ENCODE measurements at places on chromosomes 5 and 9.

GRCh38 chr5:132526974-132527564 is 16.3 kb downstream of the IL5 start:
- no peak for DNase-seq

DNA sequence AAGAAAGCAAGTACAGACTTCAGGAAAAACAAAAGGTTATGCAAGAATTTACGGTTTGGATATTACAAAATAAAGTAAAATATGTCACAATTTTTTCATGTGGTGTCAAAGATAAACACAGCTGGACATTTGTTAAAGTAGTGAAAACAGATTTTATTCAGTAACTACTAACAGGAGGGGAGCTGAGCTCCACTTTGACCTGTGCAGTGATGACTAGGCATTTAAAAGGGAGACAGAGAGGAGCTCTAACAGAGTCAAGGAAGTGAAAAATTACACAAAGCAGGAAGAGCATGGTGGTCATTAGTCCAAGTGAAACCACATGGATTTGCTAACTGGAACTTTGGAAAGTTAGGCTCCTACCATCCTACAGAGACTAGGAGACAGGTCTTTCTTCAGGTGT is 263.6 kb upstream of the PCSK5 start:
- no peak for DNase-seq

GRCh38 chr5:34562791-34563190 is 93.3 kb upstream of the RAI14 start:
- DNase-seq: no peak

- no peak for DNase-seq
Observed at GRCh38 chr9:14348373-14349145, 34.6 kb upstream of the NFIB start.

GRCh38 chr5:19855931-19856330 is 132.1 kb downstream of the CDH18 start:
- DNase-seq: no peak

- DNase-seq: no peak
Observed at GRCh38 chr5:78129597-78129996, 164.9 kb downstream of the AP3B1 start.

DNA sequence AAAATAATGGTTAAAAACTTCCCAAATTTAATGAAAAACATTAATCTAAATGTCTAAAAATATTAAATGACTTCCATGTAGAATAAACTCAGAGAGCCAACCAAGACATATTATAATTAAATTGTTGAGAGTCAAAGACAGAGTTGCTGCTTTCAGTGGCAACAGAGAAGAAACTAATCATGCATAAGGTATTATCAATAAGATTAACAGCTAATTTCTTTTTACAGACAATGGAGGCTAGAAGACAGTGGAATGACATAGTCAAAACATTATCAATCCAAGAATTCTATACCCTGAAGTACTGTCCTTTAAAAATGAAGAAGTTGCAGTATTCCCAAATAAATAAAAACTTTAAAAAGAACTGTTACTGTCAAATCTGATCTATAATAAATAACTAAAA is 268.7 kb downstream of the IRX2 start:
- DNase-seq: no peak

GRCh38 chr5:148820461-148821395 is 5.7 kb upstream of the ADRB2 start:
- DNase-seq: peak; percentile 48

DNA sequence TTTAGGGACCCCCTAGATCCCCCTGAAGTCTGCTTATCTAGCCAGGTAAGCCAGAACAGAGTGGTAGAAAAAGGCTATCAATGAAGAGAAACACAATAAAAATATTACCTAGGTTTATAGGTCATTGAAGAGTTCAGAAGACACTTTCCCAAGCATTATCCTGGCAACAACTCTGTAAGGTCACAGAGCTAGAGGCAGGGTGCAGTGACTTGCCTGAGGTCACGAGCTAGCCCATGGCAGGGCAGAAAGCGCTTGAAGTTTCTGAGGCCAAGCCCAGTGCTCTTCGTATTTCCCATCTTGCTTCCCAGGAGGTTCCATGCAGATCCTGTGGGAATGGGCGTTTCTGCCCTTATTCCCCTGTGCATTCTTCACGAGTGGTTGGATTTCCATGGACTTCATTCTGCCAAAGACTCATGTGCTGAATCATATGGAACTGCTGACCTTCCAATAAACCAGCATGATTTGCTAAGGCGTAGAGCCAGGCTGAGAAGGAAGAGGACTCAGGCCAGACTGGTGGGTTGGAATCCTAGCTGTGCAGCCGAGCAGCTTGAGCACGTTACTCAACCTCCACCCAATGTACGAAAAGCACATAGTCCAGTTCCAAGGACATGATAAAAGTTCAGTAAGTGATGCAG is 22.1 kb downstream of the TRMO start:
- no peak for DNase-seq

GRCh38 chr5:62488531-62488930 is 76.0 kb downstream of the IPO11 start:
- no peak for DNase-seq

DNA sequence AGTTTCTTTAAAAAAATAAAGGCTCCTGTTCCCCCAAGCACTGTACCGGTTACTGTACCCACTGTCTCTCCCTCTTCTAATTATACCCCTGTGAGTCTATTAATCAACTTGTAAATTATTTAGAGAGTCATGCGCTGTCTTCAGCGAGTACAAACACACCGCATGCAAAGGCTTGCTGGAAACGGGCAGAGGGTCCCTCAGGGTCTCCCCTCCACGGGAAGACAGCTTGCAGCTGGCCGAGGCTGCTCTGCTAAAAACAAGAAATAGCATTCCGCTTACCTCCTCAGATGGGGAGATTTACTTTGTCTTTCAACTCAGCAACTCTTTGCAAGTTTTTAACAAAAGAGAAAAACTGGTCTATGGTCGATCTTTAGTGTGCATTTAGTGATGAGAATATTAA is 71.8 kb downstream of the AK8 start:
- no peak for DNase-seq

DNA sequence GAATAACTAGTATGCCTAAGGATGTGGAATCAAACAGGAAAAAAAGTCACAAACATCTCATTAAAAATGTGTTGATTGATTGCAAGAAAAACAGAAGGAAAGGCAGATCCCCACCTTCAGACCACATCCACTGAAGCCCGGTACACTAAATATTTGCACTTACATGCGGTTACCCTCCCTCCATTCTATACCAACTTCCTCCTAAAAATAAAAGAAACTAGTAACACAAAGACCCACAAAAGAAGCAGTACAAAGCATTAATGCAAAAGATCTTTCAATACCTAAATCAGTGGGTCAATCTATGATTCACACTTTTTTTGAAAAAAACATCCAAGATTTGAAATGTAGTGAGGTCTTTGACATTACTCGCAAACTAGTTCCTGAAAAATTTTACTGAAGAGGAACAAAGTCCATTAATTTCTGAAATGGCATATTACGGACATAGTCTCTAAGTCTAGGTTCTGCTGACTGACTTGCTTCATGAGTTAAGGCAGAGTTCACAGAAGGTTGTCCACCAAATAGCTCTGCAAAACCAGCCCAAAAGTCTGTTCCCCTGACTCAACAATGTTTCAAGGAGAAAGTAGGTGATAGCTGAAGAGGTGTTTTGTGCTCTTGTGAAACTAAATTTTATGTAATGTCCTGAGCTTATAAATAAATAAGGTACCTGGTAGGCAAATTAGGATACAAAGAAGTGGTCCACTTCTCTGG is 100.7 kb downstream of the PAM start:
- DNase-seq: no peak

DNA sequence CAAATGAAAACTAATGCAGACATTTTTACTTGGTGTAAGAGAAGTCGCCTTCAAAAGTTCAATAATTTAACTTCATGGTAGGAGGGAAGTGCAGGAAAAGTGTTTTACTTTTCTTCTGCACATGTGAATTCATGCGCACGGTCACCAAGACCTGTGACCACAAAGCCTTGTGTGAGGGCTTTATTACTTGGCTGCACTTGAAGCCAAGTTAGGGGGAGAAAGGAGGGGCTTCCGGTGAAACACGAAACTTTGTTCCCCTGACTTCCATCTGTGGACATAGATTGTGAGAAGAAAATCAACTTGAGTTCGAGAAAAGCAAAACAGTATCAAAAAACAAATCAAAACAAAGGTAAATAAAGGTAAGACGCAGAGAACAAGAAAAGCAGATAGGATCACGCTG is 239.9 kb downstream of the ROR2 start:
- no peak for DNase-seq

- DNase-seq: no peak
Observed at GRCh38 chr9:7324152-7324598, 475.4 kb downstream of the DMAC1 start.

GRCh38 chr5:90940227-90940995 is 381.8 kb downstream of the ADGRV1 start:
- DNase-seq: peak; percentile 5

DNA sequence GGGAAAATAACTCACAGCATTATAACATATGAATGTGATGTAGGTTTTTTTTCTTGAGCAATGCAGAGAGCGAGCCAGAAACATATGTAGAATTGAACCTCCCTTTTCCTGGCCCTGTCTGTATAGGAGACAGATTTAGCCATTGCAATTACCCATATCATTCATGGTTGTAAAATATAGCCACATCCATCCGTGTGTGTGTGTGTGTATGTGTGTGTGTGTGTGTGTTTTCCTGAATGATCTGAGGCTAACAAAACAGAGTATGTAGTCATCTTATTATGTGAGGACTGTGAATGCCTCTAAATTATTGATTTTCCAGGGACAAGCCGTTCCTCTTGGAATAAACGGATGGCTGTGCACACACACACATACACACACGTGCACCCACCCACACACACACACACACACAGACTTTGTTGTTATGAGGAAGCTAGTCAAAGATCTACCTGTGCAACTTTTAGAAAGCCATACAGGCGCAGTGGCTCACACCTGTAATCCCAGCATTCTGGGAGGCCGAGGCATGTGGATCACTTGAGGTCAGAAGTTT is 11.7 kb upstream of the DENND1A start:
- no peak for DNase-seq

DNA sequence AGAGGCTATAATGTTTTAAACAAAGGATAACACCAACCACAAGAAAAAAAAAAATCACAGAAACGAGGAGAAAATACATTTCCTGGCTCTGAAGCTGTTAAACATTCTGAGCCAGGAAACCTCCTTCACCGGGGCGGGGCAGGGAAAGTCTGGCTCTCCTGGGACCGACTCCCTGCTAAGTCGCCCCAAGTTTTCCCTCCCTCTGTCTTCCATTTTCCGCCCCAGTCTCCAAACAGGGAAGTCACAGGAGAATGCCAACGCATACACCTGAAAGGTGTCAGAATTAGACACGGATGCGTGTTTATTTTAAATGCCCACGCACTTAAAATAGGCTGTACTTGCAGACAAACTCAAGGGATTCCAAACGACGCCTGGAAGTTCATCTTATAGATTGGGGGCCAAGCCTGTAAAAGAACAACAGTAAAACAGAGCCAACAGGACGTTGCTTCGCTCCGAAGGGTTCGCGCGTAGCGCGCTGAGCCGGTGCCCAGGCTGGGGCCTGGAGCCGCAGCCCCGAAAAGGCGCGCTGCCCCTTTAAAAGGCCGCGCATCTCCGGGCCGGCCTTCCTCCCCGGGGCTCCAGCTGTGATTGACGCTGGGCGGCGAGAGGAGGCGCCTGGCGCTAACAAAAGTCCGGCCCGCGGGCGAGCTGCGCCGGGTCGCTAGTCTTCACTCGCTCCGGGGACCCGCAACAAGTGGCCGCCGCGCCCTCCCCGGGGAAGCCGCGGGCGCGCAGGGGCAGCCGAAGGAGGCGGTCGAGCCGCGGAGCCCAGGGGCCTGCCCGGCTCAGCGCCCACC is at the start of gene FBXL7:
TSS of gene FBXL7 (plus strand) at position 653 of the 797 bp plus-strand sequence.
- DNase-seq: no peak

DNA sequence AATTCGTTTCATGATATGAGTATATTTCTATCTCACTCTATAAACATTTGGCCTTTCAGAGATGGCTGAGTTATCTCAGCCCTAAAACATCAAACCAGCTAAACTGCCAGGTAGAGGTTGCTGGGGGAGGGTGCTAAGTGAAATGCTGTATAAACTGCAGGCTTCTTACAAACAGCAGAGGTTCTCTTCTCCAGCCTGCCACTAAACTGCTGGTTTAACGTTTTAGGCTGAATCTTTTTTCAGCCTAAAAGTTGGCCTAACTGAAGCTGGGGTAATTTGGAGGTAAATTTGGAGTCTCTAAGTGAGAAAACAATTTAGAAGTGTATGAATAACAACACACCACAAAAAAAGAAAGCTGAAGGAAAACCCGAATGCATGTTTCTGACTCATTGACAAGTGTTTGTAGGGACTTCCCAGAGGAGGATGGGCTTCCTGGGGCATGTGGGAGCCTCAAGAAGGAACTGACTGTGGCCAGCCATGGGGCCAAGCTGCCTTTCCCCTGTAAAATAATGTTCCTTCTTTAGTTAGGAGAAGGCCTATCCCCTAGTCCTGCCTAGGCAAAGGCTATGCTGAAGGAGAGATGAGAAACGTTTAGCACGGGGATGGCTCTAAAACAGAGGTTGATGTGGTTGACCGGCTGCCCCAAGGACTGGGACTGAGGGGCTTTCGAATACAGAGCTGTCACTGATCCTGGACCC is 44.3 kb downstream of the SLC28A3 start:
- DNase-seq: peak; percentile 49

DNA sequence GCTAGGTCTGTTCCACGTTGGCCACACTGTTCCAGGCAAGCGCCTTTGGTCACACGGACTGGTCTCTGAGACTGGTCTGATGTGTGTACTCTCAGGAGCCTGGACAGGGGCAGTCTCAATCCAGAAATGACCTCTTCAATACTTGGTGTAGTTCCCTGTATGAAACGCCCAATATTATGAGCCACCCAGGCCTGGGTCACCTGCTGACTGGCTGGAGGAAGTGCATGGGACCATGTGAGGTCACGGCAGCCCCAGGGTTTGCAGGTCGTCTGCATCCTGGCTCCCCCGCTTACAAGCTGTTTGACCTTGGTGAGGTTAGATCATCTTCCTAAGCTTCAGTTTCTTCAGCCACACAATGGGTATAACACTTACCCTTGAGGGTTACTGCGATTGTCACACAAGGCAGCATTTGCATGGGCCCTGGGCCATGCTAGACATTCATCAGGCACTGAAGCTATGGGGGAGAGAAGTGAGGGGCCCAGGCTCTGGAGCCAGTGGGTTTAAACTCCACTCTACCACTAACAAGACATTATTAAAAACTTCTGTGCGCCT is 5.2 kb upstream of the GRHPR start:
- no peak for DNase-seq

GRCh38 chr5:177393206-177393765 is 7.2 kb downstream of the PFN3 start:
- no peak for DNase-seq

GRCh38 chr5:76402251-76402885 is 717 bp upstream of the IQGAP2 start:
- peak; percentile 84 for DNase-seq

DNA sequence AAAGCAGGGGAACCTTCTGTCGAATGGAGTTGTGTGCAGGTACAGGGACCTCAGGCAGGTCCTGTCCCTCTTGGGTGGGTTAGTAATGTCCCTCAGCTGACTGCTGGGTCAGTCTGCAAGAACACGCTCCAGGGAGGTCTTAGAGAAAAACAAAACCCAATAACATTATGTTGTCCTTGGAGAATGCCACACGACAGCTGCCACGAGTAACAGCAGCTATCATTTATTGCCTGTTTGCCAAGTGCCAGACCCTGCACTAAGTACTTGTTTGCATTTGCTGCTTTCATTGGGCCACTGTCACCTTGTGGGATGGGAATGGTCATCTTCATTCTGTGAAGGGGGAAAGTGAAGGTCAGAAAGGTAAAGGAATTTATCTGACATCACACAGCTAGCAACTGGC is 310.3 kb downstream of the SLIT3 start:
- no peak for DNase-seq

- DNase-seq: no peak
Observed at GRCh38 chr5:133449181-133449580, 163.2 kb downstream of the FSTL4 start.

GRCh38 chr9:68562461-68562860 is 21.8 kb upstream of the TMEM252 start:
- DNase-seq: no peak

Measured in CD4-positive, alpha-beta T cell treated with Interleukin-17A for 4 hours (primary cell).